ENCODE measurements at places on chromosomes 6 and 20. TPM values are rescaled to one million over a fixed set of nuclear protein-coding genes. Genes with fewer than 3 reads are reported as not detected.

Gene CAGE1
- polyA plus RNA-seq, result not detected

Gene NR2E1
- not detected for polyA plus RNA-seq

Gene ANKRD66
- polyA plus RNA-seq, result not detected

Gene SUMO4
- polyA plus RNA-seq, result 0.30 TPM

Gene SLPI
- not detected for polyA plus RNA-seq

Gene NINL
- 0.21 TPM for polyA plus RNA-seq

Gene HDGFL1
- not detected for polyA plus RNA-seq

Gene LST1
- polyA plus RNA-seq, result 18.0 TPM

Gene TP53TG5
- polyA plus RNA-seq, result not detected

Gene SMLR1
- not detected for polyA plus RNA-seq

Gene MRPL18
- polyA plus RNA-seq, result 79.9 TPM

Gene BCAS1
- polyA plus RNA-seq, result not detected

Gene CTCFL
- not detected for polyA plus RNA-seq

Gene DLK2
- 0.22 TPM for polyA plus RNA-seq

Gene NKX2-4
- polyA plus RNA-seq, result not detected

Gene SERPINB1
- 123 TPM for polyA plus RNA-seq
